Activated naive CD8-positive, alpha-beta T cell treated with anti-CD3 and anti-CD28 coated beads for 36 hours (primary cell): ENCODE measurements at places on chromosomes 11 and 22.

DNA sequence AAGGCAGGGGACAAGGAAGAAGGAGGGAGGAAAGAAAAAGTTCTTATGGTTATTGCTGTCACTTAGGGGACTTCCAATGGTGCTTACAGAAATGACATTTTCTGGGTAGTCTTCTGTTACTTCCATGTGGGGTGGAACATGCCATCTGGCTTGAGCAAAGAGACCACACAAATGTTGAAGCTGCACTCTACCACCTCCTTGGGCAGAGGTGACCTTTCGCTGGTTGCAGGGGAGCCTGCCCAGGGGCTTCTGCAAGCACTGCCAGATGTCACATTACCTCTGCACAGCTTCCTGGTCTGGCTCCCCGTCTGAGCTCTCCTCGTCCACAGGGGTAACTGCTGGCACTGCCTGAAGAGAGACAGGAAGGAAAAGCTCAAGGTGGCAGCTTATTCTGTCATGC, 32.6 kb upstream of the APOA1 start:
- peaks cover 1% of the 10 kb centered on the region for H3K36me3 ChIP-seq
- no peaks in the 10 kb centered on the region for H3K27me3 ChIP-seq
- no peak overlapping the region for H3K4me3 ChIP-seq
- DNase-seq, result no peak
- H3K27ac ChIP-seq, result no peak overlapping the region

DNA sequence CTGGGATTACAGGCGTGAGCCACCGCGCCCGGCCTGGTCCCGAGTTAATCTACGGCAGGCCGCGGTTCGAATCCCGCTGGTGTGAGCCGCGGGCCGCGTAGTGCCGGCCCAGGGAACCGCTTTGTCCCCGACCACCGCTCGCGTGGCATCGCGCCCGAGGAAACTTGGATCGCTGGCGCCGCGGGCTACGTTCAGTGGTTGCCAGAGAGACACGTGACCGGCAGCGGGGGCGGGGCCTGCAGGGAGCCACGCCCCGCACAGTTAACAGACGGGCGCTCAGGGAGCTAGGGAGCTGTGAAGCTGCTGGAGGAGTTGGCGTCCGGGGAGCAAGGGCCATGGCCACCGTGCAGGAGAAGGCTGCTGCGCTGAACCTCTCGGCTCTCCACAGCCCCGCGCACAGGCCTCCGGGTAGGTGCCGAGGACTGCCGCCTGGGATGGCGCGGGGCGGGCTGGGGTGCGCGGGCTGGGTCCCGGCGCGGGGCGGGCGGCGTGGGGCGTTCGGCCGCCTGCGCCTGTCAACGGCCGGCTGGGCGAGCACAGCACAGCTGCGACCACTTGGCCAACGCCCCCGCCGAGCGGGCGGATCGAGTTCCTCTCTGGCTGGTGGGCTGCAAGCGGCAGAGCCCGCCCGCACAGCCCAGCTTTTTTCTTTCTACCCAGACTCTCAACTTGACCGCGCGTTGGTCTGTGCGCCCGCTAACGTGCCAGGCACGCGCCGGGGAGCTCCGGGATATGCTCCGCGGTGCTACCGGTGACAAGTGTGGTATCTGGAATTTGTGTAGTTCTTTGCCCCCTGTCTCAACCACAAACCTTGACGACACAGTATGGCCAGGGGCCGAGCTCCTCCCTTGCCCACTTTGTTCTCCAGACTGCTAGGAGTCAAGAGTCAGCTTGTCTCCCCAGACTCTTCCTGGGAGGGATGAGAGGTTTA, at the start of gene DEPDC7:
TSS of gene DEPDC7 (plus strand) at position 258 of the 931 bp plus-strand sequence. CDS start at position 336, 78 bp downstream.
- H3K4me3 ChIP-seq, result peak within 1 kb of the TSS; percentile 86
- H3K4me1 ChIP-seq, result peaks cover 37% of the 10 kb centered on the region
- DNase-seq, result peak; percentile 85
- no peaks in the 10 kb centered on the region for H3K36me3 ChIP-seq
- H3K27me3 ChIP-seq, result peaks cover 10% of the 10 kb centered on the region

GRCh38 chr22:23181721-23182308, 1.5 kb downstream of the BCR start:
- DNase-seq, result peak; percentile 17
- no peaks in the 10 kb centered on the region for H3K27me3 ChIP-seq

DNA sequence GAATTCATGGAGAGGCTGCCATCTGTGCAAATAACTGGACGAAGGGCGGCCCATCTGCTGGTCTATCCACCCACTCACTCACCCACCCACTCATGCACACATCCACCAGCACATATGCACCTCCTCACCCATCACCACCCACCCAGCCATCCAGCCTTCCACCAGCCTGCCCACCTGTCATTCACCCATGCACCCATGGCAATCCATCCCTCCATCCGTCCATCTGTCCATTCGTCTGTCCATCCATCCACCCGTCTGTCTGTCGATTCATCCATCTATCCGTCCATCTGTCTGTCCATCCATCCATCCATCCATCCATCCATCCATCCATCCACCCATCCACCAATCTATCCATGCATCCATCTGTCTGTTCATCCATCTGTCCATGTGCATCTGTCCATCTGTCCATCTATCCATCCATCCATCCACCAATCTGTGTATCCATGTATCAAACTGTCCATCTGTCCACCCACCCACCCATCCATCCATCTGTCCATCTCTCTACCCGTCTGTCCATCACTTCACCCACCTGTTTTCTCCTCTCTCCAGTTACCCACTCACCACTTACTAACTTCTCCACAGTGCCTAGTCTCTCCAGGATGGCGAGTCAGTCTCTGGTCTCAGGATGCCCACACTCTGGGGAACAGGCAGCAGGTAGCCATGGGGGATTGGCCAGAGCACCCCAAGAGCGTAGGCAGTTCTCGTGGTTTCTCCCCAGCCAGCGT, 8.9 kb downstream of the TRPM5 start:
- H3K36me3 ChIP-seq, result no peaks in the 10 kb centered on the region
- H3K27ac ChIP-seq, result no peak overlapping the region
- H3K4me3 ChIP-seq, result no peak overlapping the region
- H3K4me1 ChIP-seq, result no peaks in the 10 kb centered on the region

GRCh38 chr11:95991545-95991944, 67.6 kb upstream of the MTMR2 start:
- peaks cover 10% of the 10 kb centered on the region for H3K4me1 ChIP-seq
- no peak for DNase-seq
- H3K27me3 ChIP-seq, result no peaks in the 10 kb centered on the region
- H3K4me3 ChIP-seq, result no peak overlapping the region
- H3K27ac ChIP-seq, result no peak overlapping the region
- H3K36me3 ChIP-seq, result peaks cover 18% of the 10 kb centered on the region

GRCh38 chr11:84721561-84721961, 905.6 kb downstream of the DLG2 start:
- no peaks in the 10 kb centered on the region for H3K4me1 ChIP-seq
- H3K27ac ChIP-seq, result no peak overlapping the region
- no peak for DNase-seq

GRCh38 chr11:82776377-82776776, 42.7 kb upstream of the FAM181B start:
- H3K4me3 ChIP-seq, result no peak overlapping the region
- no peak for DNase-seq
- peaks cover 1% of the 10 kb centered on the region for H3K36me3 ChIP-seq
- H3K27ac ChIP-seq, result no peak overlapping the region

DNA sequence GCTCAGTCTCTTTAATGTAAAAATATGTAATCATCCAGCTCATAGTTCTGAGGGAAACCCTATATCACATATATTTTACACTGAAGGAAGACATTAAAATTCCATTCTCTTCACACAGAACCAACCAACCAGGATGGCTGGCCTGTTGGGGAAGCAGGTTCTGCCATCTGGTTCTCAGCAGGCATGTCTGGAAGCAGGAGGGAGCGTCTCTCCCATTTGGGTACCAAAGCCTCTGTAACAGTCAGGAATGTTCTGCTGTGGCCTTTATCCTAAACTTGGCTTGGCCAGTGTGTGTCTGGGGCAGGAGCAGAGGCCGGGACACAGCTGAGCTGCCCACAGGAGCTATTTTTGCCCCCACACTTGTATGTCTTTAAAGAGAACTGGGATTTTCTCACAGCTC, 29.2 kb downstream of the SGSM3 start:
- H3K36me3 ChIP-seq, result peaks cover 48% of the 10 kb centered on the region
- no peak for DNase-seq
- H3K27me3 ChIP-seq, result no peaks in the 10 kb centered on the region
- H3K4me1 ChIP-seq, result peaks cover 76% of the 10 kb centered on the region
- no peak overlapping the region for H3K4me3 ChIP-seq
